K562 (cell line): ENCODE measurements at places on chromosomes 7 and 10. TPM values are rescaled to one million over a fixed set of nuclear protein-coding genes. Genes with fewer than 3 reads are reported as not detected.

Gene POT1
- 63.6 and 66.7 TPM in 2 replicates for total RNA-seq

Gene SPDYE11
- not detected in 2 replicates for total RNA-seq

Gene EN2
- total RNA-seq: 0.04 TPM in 1 of 2 replicates, not detected in the other

Gene CHN2
- total RNA-seq: 0.38 and 0.44 TPM in 2 replicates

DNA sequence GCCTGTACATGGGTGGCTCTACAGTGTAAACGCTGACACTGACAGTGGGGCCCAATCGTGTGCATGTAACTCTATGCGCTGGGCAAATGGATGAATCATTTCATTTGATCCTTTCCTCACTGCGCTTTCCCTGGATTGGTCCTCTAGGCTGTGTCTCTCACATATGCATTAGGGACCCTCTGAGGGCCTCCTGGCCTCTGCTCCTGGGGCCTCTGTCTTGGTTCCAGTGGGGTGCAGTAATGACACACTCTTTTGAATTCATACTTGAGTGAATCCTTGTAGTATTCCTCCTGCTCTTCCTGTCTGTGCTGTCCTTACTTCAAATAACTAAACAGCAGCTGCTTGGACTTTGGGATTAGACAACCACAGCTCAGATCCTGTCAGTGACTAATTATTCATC lies 176.5 kb upstream of the ADO start:
- DNase-seq: no peak

DNA sequence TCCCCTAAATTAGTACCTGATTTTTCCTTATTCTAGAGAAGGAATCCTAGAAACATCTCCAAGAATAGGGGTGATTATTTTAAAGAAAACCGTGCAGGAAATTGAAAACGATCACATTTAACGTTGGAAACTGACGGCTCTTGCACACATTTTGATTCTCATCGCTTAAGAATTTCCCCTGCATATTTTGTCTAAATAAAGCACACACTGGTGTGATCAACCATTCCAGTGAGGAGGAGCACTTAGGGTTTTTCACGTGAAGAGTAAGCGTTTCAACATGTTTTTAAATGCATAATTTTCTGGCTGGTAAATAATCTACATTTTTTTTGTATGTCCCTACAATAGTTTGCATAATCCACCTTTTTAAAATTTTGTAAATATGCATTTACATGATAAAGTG lies 229.7 kb upstream of the PFKP start:
- no peak for DNase-seq

DNA sequence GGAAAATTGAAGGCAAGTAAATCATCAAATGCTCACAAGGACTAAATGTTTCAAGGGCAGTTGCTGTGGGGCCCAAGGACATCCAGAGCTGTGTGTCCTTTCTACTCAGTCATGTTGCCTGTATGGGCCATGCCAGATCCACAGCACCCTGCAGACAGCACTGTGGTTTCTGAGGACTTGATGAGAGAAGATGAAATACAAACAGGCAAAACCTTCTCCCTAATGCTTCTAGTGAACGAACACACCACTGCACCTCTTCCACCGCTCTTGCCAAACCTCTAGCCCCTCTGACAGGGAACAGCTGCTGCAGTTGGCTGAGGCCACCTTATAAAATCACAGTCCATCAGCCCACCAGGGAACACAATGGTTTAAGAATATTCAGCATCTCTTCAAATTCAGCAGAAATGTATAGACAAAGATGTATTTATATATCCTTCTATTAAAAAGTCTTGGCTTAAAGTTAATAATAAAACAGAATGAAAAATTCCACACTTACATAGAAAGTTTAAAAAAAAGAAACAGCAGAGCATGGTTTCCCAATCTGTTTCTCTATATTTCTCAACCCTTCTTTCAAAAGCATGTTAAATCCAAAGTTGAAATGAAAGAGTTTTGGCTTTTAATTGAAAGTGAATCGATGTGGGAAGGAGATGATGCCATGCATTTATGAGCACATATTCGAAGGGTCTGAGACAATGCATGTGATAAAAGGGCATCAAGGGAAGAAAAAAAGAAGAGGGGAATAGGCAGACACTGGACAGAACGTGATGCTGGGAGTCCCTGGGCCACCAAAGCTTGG lies 14.0 kb downstream of the CYP3A7 start:
- DNase-seq: no peak

DNA sequence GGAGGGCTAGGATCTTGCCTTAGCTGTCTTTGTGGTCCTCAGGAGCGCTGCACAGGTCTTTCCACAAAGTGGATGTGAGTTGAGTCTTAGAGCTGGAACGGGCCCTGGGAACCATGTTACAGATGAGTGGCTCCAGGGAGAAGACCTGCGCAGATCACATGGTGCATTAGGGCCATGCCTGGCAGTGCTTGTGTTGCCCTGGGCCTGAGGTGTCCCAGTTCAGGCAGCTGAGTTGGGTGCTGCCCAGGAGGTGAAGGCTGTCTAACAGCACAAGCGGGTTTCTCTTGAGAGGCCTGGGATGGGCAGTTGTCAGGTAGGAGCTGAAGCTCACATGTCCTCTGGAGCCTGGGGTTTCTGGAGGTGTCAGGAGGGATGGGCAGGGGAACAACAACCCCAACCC lies 33.7 kb upstream of the ANKRD2 start:
- DNase-seq: no peak

DNA sequence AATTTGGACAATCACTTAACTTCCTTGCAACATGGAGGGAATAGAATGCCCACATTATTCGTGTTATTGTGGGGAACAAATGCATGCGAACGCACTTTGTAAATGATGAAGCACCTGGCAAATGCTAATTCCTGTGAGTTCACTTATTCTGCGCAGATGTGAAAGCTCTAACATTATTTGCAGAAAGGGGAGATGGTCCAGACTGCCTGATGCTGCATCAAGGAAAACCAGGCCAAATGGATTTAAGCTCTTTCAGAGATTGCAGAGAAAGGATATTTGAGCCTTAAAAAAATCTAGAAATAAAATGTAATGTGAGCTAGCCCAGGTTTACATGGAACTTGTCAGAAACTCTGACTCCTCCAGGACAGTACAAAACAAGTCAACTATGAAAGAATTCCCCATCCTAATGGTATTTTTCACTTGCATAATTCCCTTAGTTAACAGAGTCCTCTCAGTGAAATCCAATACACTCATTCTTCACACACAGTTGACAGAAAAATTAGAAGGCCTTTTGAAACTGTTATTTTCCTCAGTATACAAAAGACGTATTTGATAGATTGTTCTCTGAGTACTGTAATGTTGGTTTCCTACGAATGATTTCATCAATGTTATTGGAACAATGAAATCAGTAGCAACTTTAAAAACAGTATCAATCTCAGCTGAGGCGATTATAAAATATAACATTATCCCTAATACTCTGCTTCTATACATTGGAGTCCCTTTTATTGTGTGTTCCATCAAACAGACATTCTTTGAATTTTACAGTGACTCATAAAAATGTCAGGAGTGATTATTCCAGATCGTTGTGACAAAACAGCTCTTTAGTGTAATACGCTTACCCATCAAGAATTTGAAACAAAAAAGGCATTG lies 136.3 kb upstream of the ANK3 start:
- DNase-seq: no peak

DNA sequence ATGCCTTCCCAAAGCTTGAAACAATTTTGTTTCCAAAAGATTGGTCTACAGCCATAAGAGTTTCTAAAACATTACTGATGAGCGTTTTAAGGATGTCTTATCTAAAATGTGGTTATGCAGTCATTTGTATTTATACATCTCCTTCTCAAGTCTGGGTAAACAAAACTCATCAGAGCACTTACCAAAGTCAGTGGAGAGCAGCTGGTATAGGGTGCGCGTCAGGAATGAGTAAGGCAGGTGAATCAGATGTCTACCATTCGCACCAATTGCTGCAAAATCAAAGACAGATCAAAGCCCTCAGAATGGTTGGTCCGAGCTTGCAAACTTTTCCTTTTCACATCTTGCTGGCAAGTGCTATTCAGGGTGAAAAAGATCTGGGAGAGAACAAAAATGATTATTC lies 65.6 kb upstream of the FAM171A1 start:
- no peak for DNase-seq

DNA sequence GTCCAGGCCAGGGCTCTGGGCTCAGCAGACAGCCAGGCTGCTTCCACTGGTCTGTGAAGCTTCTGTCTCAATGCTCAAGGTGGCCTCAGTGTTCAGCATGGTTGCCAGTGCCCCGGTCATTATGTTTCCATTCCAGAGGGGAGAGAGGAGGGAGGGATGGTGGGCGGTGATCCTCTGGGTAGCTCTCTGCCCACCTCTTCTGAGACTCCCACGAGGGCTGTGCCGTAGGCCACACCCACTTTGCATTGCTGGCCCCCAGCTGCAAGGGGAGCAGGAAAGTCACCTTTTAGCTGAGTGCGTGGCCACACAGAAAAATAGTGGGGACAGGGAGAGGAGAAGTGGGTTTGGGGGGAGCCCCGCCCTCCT lies 42.5 kb downstream of the FOXK1 start:
- no peak for DNase-seq

GRCh38 chr10:128298587-128298986 lies 172.4 kb upstream of the MKI67 start:
- DNase-seq: no peak

DNA sequence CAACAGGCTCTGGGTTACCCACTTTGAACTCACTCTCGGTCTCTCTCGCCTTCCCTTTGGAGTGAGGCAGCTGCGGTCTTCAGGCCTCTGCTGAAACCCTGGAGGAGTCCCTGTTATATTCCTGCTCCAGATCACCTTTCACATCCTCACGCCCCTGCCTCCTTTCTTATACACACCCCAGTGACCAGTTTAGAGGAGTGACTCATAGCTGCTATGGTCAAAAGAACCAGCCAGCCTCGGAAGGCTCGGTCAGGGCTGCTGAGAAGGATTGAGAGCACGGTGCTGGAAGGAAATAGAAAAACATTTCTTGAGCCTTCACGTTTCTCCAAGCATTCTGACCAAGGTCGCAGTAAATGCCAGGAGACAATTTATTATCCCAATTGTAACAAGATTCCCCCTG lies 28.3 kb upstream of the SVOPL start:
- no peak for DNase-seq
